ENCODE measurements at places on chromosomes 12 and 14.

DNA sequence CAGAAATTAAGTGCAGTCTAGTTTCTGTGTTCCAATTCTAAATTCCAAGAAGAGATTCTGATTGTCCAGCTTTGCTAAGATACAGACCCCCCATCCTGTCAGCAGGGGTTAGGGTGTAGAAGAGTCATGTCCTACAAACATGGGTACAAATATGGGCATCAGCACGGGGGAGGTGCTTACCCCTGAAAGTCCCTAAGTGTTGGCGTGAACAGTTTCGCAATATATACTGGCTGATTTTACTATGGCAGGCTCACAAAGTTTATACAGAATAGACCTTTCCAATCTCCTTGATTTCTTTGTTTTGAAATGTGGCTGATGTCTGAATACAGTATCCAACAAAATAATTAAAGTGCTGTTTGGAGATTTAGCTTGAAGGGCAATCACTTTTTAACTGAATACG is 71.6 kb upstream of the PPM1H start:
- DNase-seq: no peak

DNA sequence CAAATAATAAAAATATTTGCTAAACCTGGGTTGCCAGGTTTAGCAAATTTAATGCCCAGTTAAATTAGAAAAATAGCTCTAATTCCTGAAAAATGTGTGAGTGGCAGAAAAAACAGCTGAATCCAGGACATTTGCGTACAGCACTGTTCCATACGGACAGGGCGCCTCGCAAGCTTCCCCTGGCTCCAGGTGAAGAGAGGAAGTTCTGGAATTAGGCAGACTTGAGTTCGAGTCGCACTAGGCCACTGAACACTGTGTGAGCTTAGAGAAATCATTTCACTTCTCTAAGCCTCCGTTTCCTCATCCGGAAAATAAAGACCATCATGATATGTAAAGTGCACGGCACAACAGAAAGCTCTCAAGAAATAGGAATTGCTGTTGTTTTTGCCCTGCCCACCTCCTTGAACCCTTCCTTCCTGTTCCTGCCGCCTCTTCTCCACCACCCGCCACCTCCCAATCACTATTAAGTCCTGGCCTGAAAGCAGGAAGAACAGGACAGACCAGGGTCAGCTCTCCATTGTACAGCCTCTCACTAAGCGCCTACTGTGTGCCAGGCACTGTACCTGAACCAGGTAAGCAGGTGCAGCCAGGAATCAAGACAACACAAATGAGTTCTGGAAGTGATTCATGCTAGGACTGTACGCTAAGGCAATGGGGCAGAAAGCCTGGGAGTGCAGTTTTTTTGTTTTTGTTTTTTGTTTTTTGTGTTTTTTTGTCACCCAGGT is 763 bp upstream of the PHETA1 start:
- DNase-seq: no peak

GRCh38 chr12:45707241-45707857 is 22.2 kb upstream of the ARID2 start:
- no peak for DNase-seq

- DNase-seq: no peak
These were observed 68.6 kb upstream of the DIO3 start for GRCh38 chr14:101492716-101493115.
